ENCODE measurements at places on chromosomes 5 and 9.

DNA sequence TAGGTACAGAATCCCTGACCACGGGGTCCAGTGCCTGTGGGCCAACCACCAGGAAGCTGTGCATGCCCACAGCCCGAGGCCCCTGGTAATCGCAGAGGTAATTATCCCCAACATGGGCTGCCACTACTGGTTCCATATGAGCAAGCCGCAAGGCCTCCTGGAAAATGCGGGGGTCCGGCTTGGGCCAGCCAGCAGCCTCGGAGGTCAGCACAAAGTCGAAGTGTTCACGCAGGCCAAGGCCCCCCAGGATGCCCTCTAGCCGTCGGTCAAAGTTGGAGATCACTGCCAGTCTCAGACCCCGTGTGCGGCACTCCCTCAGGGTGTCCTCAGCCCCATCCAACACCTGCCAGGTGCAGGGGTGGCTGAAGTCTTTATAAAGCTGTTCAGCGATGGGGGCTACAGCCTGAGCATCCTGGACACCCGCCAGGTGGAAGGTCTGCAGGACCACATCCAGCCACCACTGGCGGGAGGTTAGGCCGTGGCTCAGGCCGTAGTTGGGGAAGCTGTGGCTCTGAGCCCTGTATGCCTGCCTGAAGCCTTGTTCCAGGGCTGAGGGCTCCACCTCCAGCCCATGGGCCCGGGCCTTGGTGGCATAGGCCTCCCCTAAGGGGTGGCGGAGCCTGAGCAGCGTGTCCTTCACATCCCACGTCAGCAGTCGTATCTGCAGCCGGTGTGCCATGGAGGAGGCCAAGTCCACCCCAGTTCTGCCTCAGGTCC, 3.0 kb downstream of the HDHD3 start:
- no peak for DNase-seq

DNA sequence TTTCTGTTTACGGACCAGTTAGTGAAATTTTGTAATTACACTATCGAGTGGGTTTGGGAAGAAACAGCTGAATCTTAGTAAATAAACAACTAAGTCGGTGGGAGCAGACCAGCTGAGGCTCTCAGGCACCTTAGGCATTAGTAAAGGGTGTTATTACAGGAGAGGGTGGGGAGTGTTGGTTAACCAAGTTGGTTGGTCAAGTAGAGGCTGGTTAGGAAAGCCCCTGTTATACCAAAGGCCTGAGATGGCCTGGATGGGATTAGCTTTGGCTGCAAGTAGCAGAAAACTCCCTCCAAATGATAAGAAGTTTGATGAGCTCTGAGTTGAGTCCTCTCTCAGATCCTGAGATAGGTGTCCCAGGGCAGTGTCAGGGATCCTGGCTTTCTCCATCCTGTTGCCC, 81.3 kb downstream of the PPARGC1B start:
- DNase-seq: no peak

DNA sequence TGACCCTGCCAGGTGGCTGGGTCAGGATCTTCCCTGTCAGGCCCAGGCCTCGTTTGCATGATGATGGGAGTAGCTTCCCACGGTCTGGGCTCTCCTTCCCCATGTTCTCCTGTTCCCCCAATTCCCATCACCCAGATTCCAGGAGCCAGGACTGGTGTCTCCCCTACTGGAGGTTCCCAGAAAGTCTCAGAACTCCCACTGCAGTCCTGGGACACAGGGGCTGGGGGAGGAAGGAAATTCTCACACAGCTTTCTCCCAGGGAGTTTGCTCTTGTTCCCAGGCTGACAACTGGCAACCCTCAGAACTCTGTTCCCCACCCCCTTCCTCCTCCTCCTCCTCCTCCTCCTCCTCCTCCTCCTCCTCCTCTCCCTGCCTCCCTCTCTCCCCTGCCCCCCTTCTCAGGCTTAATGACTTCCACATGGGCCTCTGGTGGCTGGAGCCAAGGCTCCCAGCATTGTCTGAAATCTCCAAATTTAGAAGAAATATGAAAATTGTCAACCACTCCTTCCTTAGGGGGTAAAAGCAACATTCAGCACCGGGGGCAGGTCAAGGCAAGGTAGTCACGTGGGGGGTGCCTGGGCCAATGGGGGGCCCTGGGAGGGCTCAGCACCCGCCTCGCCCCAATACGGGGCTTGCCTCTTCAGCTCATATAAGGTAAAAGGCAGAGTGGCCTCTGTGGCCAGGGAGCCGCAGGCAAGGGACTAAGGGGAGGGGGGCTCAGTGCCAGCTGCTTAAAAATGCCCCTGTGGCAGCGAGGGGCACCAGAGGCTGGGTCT, 27.3 kb upstream of the IL17B start:
- DNase-seq: no peak

- DNase-seq: no peak
Measured at GRCh38 chr5:2206293-2207108, 323.8 kb upstream of the IRX4 start.

GRCh38 chr9:27471789-27472188, 52.3 kb upstream of the IFNK start:
- DNase-seq: no peak

DNA sequence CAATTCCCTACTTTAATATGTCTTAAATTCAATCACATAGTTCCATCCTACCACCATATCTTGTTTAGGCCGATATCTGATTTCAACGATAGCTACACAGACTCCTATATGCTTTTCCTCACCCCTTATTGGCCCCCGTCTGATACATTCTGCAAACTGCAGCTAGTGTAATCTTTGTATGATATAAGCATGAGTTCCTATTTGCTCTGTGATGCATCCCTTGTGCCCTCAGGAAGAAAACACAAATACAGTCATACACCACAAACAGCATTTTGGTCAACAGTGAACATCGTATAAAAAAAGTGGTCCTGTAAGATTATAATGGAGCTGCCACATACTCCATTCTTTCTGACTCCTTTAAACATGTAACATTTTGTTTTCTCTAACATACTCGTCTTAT, 837.8 kb upstream of the CDH6 start:
- DNase-seq: no peak

DNA sequence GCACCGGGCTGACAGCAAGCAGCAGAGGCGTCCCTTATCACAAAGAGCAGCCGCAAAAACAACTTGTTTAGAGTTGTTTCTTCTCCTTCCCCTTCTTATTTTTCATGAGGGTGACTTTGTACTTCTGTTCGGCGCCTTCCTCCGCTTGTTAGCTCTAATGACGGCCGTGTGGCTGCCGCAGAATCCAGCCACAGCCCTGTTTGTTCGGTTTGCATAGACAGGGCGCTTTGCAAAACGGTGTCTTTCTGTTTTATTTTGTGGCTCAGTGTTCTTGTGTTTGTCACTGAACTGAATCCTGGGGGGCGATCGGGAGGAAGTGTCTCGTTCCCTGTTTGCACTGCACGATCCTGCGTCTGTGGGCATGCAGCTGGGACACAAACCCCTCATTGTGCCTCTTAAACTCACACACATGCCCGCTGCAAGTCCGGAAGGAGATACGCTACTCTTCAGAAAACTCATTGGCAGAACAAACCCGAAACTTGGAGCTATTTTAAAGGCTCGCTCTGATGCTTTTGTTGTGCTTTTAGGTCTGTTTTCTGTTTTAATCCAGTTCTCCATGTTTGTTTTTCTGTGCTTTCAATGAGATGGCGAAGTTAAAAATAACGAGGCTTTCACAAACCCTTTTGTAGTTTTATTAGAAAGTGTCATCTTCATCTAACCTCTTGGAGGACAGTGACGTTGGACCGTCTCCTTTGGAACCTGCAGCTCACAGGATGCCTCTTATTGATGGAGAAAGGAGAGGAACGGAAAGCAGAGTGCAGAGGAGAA, 213.9 kb downstream of the IRX2 start:
- no peak for DNase-seq

- no peak for DNase-seq
Measured at GRCh38 chr9:113499876-113500497, 36.5 kb downstream of the RGS3 start.

DNA sequence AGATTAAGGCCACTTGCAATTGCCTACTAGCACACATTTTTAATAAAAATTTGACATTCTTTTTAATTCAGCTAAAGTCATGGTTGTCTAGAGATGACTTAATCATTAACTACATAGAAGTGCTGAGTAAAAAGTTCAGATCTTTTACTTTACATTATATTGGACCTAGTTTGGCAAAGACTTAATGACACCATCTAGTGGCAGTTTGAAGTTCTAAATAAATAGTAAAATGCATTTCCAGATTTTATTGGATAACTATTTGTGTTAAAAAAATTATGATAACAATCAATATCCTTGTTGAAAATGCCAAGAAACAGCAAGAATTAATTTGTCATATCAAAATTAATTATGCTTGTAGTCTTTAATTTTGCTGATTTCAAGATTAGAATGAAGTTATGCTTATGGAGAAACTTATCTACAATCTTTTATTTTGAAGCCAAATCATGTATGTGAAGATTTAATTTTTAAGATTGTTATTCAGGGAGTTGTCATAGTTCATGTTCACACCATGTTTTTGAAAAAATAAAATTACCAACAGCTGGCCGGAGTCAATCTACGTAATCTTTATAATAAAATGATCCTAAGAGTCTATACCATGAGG, 69.6 kb upstream of the PJA2 start:
- no peak for DNase-seq

DNA sequence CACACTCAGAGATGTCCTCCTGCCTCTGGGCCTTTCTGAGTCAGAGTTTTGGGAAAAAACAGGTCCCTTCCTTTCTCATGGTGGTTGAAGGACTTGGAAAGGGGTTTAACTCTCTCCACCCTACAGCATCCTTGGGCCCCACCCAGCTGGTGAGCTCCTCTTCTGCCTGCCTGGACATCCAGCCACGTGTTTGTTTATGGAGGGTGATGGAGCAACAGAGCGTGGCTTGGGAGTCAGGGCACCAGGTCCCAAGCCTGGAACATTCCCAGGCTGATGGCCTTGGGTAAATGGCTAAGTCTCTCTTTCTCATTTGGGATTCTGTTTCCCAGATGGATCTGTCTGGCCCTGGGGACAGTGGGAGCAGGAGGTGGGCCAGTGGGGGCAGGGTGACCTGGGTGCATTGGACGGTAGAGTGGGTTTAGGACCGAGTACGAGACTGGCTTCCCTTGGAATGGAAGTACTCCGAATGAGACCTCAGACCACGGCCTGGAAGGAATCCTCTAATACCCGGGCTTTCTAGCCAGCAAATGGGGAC, 141.1 kb upstream of the IRX2 start:
- DNase-seq: no peak

DNA sequence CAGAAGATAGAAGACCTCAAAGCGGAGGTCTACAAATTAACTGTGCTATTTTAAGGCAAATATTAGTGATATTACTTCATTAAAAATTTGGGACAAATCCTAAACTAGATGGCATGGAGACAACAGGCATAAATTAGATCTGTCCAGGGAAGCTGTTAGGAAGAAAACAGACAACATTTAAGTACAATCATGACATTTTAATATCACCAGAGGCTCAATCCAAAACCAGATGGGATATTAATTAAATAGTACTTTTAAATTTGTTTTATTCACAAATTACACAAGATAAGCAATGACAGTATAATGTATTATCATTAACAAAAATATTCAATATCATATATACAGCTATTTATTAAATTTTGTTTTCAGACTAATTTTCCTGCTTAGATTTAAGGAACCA, 161.1 kb downstream of the AP3B1 start:
- DNase-seq: no peak

DNA sequence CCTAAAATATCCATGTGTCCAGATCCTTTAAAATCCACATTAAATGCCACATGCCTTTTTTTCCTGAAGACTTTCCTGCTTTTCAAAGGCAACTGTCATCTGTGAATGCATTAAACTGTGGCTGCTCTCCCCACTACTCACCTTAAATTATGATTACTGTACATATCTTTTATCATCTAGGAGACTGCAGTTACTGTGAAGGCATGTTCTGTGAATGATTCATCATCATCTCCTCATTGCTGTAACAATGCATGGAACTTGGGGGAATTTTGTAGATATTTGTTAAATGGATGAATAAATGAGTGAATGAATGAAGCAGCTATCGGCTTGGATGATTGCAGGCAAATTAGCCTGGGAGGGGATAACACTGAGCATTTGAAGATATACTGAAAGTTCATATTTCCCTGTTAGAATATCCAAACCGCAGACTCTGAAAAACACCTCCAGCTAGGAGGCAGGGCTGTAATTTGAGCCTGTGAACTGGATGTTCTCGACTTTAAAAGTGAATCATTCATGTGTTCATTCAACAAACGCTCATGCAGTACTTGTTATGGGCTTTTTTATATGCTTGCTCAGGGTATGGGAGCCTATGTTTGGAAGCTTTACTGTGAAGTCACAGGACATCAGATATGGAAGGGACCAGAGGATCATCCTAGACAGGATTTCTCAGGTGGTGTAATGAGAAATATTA, 519.2 kb downstream of the KIF4B start:
- peak; percentile 59 for DNase-seq

GRCh38 chr9:89036891-89037290, 45.6 kb downstream of the S1PR3 start:
- DNase-seq: no peak

DNA sequence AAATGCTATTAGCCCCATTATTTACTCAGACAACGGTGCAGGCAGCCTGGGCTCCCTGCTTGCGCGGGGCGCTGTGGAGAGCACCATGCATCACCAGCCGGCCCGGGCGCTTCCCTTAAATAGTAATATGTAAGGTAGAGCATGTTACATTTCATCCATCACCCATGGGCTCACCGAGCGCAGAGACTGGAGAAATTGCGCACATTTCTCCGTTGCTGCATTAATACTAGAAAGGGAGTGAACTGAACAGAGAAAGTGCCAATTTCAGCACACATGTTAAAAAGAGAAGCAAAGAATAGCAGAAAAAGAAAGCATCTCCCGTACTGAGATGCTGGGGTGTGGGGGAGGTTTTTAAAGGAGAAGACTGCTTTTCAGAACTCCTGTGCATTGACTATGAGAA, 400.3 kb downstream of the ZSWIM6 start:
- DNase-seq: no peak

DNA sequence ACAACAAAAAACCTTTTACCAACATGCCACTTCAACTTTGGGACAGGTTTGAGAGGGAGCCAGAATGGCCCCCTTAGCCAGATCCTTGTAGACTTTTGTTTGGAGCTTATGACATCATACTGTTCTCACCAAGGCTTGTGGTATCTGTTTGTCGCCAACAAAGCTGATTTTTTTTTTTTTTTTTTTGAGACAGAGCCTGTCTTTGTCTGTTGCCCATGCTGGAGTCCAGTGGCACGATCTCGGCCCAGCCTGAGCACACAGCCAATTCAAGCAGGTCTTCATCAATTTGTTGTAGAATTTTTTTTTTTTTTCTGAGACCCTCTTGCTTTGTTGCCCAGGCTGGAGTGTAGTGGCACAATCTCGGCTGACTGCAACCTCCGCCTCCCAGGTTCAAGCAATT, 26.4 kb upstream of the NTNG2 start:
- DNase-seq: no peak

DNA sequence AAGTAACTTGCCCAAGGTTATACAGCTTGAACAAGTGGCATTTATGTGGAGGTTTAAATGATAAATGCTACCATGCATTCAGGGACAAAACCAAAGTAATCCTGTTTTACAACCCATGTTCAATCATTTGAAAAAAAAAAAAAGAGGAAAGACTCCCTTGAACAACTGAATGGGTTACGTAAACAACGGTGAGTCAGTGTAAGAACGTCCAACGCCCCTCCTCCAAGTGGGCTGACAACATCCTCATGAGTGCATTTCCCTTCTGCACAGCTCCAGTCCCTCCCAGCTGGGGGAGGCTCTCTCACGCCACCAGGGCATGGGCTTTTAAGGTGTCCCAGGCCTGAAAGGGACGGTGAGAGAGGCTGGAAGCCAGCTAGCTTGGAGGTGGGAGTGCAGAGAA, 90.0 kb downstream of the PRRT1B start:
- DNase-seq: peak; percentile 97

Measured in HT1080 (cell line).